NCI-H1417 (cell line): ENCODE measurements at places on chromosomes 12 and 14.
A peak's percentile ranks its signal among the peaks of the same experiment; 100 is the strongest.

DNA sequence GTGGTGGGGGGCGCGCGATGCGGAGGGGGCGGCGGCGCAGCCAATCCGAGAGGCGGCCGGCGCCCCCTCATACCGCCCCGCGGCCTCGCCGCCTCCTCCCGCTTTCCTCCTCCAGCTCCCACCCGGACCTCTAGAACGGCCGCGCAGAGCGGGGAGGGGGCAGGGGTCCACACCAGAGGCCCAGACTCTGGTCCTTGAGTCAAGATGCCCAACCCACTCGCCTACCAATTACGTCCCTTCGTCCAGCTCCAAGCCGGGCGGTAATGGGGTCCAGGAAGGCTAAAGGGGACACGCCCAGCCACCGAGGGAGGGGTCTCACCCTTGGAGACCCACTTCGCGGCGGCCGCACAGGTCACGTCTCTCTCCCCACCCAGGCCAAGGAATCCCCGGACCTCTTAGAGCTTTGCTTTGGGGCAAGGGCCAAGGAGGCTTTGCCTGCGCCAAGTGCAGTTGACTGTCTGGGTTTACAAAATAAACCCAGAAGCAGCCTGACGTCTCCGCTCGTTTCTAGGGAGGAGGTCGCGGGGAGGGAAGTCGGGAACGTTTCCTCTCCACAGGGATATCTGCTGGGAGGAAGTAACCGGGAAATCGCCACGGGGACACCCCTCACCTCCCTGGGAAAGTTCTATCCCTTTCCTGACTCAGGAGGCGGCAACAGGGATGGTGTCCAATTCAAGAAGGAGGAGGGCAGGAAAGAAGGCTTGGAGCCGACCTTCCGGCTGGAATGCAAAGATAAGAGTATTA lies 394 bp upstream of the AMIGO2 start:
- DNase-seq: no peak

DNA sequence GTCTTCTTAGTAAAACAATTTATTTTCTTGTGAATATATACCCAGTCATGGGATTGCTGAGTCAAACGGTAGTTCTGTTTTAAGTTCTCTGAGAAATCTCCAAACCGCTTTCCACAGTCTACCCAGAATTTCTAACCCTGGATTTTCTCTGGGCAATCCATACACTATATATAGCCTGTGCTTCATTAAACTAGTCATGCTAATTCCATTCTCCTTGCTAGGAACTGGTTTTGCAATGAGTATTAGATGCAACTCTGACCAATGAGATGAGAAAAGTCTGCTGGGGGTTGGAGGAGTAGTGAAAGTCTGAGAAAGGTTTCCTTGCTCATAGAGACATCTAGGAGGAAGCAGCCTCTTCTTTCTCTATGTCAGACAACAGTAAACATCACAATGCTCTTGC lies 196.1 kb upstream of the CDKN3 start:
- no peak for DNase-seq

DNA sequence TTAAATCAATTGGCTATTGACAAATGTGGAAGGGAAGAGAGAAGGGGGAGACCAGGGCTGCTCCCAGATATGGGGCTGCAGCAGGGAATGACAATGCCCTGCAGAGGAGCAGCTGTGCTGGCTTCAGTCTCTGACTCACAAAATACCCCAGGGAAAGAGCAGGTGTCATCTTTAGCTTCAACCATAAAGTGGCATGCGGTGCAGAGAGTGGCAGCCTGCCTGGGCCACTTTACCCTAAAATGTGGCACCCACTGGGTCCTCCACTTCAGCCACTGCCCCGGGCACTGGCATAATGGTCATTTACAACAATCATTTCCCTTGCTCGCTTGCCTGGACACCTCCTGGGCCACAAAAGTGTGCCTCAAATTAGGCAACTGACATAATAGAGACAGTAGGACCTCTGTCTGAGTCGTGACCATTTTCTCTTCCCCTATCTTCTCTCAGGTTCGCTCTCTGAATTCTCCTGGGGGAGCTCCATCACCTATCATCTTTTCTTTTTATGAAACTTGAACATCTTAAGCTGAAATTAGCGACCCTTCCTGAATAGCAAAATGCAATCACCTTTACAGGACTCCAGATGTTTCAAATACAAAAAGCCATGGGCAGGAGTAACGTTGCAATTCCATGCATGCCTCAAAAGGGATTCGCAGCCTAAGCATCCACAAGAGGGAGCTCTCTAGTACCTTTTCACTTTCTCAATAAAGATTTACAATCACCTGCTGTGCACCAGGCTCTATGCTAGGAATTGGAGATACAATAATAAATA lies 179.9 kb upstream of the ATF7IP start:
- peak; percentile 83 for DNase-seq

- peak; percentile 22 for DNase-seq
These were observed 95.4 kb downstream of the CCER1 start for GRCh38 chr12:90859591-90859990.

DNA sequence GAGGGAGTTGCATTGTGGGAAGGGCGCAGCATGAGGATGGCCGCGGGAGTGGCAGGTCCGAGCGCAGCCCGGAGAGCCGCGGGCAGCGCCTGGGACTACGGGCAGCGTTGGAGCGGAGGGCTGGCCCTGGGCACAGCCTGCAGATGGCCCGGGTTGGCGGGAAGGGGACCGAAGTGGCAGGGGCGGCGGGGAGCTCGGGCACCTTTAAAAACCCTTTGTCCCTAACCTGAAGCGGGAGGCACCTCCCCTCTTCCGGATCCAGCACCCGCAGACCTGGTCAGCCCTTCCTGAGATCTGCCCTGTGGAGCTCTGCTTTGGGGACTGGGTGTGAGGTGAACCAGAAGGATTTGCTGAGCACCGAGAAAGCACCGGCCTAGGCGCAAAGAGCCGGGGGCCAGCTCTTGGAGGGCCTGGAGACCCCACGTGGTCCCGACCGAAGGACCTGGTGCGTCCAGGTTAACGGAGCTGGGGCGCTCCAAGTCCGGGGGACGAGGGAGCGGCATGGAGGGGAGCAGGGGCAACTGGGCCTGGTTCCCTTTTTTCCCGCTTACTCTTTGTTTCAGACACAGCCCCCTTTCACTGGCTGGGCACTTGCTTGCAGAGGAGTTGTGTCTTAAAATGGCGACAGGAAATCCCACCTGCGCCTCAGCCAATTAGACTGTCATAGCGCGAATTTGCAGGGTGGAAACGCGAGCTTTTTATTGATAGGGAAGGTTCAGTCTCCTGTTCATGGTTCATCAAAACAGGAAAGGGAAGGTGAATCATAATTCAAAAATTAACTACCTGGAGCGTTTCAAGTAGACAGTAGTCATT lies 792 bp upstream of the SLC38A1 start:
- no peak for DNase-seq

- DNase-seq: no peak
These were observed 185.8 kb downstream of the EGLN3 start for GRCh38 chr14:33764876-33765650.

DNA sequence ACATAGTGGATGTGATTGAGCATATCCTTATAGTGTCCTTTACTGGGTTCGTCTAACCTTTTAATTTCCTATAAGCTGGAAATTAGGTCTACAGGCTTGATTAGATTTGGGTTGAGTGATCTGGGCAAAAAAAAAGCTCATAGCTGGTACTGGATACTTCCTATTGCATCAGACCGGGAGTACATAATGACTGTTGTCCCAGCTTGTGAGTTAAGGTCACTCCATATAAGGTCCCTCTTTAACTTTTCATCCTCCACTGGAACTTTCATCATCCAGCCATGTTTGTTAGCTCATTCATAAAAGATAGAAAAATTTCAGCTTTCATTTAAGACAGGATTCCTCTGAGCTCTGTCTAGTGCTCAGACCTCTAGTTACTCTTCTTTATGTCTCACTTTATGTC lies 80.8 kb downstream of the C14orf132 start:
- DNase-seq: no peak

GRCh38 chr12:15688838-15689625 lies 100.2 kb downstream of the EPS8 start:
- no peak for DNase-seq

- no peak for DNase-seq
These were observed 8.5 kb downstream of the ZFP36L1 start for GRCh38 chr14:68784226-68784910.

DNA sequence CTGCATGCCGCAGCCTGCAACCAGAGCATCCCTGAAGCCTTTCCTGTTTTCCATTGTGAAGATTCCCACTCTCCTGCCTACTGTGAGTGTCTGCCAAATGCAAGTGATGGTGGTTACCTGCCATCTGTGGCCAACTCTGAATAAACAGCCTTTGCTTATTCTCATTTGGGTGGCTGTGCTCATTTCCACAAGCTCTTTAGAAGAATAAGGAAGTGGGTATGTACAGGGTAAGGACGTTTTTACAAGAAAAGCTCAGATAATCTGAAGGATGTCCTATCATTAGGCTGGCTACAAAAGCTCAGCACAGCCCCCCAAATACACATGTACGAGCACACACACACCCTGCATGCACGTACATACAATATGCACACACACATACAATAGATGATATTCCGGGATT lies 7.3 kb upstream of the RNASE1 start:
- DNase-seq: no peak

GRCh38 chr12:16583969-16584745 lies 21.8 kb downstream of the LMO3 start:
- DNase-seq: no peak

DNA sequence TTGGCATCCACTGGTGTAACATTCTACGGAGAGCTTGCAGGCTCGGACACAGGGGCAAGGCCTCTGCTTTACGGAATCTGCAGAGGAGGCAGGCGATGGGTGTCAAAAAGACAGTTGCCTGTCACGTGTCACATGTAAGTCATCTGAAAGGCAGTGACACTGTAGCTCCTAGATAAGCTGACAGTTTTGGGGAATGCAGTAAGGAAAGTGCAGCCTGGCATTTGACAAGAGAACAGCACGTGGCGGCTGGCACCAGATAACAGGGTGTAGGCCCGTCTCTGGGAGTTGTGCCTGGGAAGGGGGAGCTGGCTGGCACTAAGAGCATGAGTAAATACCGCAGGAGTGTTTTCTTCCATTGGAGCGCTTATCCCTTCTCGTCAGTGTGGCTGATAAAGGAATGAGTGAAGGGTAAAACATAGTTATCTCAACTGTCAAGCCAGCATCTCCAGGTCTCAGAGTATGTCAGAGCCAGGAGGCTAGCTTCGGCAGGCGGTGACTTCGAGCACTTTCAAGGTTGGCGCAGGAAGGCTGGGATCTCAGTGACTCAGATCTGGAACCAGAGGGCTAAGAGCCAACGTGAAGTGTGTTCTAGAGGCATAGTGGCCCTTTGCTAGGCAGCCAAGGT lies 26.1 kb downstream of the ADCK1 start:
- no peak for DNase-seq

- no peak for DNase-seq
These were observed 178.0 kb upstream of the CAND1 start for GRCh38 chr12:67091204-67091603.

DNA sequence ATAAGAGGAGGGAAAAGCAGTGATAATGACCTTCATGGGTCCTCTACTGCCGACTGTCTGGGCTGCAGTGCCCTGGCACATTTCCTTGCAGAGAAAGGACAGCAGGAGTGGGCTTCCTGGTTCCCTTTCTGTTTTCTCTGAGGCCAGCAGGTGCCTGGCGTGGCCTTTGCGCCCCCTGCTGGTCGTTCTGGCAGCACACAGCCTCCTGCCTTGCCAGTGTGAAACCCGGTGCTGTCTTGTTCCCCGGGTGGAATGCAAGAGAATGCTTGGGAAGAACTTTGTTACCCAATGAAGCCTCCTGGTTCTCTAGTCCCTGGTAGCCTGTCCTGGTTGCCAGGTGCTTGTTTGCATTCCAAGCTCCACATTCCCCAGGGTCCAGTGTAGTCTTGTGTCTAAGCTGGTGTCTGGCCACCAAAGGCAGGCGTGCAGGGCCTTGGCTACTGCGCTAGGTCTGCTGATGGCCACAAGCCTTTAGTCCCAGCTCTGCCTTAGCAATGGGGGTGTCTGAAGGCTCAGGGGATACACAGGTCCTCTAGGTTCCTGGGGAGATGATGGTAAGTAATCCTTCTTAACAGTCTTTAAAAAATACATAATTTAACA lies 1392.4 kb upstream of the TMEM132C start:
- DNase-seq: peak; percentile 41

DNA sequence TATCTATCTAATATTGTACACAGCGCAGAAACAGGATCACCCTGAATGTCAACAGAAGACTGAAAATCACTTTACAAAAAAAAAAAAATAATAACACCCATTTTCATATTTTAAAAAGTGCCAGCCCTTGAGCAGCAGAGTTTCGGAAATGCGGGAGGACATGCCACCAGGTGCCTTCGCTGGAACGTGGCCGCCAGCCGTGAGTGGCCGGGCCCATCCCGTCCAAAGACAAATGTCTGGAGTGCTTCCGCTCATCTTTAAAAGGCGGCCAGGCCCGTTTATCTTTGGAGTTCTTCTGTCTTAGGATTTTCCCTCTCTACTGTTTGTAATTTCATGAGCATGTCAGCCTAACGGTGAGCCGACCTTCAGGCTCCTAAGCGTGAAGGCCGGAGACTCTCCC lies 43.5 kb downstream of the LRTM2 start:
- DNase-seq: no peak

- no peak for DNase-seq
These were observed 171.1 kb downstream of the PRKCH start for GRCh38 chr14:61492474-61492873.

GRCh38 chr12:42235426-42235825 lies 2.6 kb downstream of the YAF2 start:
- no peak for DNase-seq

GRCh38 chr12:2294651-2295475 lies 242.1 kb downstream of the CACNA1C start:
- DNase-seq: no peak

DNA sequence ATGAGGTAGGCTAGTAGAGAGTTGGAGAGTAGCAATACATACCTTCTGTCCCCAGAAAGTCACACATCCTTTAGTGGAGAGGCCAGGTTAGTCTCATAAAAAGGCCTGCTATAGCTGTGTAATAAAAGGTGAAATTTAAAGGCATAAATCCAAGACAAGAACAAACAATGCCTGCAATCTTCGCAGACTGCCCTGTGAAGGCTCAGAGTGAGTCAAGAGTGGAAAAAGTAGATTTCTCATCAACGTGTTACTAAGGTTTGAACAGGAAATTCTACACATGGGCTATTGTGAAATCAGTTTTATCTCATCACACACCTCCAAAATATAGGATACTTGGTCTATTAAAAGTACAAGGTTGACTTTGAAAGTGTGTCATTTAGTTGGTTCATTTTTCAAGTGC lies at the start of gene KLRC1:
Gene KLRC1 (minus strand): TSS at position 222 of the 400 bp plus-strand sequence. CDS start 2,221 bp downstream, outside the sequence.
- no peak for DNase-seq

DNA sequence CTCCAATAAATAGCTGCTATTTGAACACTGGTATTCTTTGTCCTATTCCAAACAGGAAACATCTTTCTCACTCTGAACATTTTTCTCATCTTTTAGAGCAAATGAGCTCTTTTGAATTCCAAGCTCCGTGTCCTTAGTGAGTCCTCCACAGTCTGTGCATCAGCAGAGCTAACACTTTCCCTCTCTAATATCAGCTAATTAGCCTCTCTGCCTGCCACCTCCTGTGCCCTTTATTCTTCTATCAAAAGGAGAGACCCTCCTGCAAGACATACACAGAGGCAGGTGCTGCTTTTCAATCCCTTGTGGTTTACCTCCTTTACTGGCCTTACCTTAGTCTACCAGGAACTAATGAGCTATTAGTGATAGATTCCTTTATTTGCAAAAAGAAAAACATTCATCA lies 178.5 kb downstream of the SLC35F4 start:
- DNase-seq: peak; percentile 60
